ENCODE measurements at places on chromosomes 7 and 10.

- DNase-seq, result no peak
Observed at GRCh38 chr7:88760136-88760515, 626 bp downstream of the ZNF804B start.

DNA sequence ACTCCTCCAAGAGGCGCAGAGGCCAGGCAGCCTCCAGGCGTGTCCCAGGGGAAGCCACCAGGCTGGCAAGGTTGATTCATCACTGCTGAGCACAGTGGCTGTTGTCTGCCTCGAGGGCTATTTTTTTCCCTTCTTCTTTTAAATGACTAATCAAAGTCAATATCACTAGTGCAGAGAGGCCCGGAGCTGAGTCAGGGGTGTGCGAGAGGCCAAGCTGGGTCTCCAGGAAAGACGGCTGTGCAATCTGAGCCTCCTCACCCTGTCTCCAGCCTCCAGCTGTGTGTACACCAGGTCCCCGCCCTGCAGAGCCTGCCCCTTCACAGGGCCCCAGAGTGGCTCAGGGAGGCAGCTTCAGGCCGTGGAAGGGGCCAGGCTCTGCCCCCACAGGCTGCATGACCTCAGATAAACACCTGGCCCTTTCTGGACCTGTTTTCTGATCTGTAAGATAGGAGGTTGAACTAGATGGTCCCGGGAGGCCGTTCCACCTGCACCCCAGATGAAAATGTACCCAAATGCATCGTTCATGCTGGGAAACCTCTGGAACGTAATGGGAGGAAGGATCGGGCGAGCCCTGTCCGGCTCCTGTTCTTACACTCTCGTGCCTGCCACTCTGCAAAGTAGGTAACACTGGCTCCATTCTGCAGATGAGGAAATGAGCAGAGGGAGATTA is 3.7 kb downstream of the STX1A start:
- no peak for DNase-seq

- no peak for DNase-seq
Observed at GRCh38 chr7:75966190-75966961, 28.0 kb downstream of the TMEM120A start.

DNA sequence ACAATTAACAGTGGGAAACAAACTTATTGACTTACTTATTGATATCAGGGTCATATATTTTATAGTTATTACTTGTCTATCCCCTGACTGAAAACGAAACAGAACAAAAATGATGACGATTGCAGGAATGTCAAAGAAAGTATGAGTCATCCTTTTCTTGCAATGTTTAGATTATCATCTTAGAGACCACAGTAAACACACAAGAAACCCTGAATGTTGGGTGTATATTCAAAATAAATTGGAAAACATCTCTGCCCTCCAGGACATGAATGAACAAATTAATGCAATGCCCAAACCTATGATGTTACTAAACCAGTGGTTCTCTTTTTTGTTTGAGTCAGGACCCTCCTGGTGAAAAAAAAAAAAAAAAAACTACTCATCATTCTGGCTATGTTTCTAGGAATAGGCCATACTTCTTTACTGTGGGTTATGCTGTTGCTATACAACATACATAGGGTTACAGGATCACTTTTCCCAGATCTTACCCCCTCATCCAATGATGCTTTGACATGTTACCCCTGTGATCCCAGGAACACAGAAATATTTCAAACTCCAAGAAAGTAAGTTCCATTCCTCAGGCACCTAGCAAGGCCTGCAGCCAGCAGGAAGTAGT is 623.4 kb upstream of the IGFBP3 start:
- no peak for DNase-seq

- DNase-seq, result no peak
Observed at GRCh38 chr7:48296966-48297365, 125.7 kb downstream of the ABCA13 start.

- DNase-seq, result no peak
Observed at GRCh38 chr7:137453356-137453755, 109.8 kb upstream of the PTN start.

GRCh38 chr7:70619130-70619529 is 512.8 kb upstream of the GALNT17 start:
- DNase-seq, result no peak

DNA sequence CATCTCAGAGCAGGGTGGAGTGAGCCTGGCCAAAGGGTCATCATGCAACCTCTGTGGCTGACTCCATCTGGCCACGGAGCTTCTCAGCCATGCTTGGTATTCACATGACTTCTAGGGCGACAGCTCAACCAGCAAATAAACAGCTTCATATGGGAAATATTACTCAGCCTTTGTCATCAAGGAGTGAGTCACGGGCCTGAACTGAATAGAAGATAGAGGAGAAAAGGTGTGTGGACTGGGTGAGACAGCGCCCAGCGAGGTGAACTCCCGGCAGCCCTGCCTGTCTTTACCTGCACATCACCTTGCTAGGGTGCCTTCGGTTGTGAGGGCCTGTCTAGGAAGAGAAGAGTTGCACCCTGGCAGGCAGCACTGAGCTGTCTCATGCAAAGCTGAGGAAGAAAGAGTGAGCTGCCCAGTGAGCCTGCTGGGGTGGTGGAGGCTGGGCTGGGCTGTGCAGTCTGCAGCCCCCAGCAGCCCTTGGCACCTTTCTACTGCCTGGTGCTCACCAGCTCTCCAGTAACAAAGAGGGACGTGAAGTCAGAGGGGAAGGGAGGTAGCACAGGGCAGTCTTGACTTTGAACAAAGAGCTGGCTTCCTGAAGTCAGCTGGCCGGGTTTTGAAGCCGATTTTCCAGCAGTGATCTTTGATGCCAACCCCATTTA is 114.2 kb downstream of the EGFR start:
- no peak for DNase-seq

DNA sequence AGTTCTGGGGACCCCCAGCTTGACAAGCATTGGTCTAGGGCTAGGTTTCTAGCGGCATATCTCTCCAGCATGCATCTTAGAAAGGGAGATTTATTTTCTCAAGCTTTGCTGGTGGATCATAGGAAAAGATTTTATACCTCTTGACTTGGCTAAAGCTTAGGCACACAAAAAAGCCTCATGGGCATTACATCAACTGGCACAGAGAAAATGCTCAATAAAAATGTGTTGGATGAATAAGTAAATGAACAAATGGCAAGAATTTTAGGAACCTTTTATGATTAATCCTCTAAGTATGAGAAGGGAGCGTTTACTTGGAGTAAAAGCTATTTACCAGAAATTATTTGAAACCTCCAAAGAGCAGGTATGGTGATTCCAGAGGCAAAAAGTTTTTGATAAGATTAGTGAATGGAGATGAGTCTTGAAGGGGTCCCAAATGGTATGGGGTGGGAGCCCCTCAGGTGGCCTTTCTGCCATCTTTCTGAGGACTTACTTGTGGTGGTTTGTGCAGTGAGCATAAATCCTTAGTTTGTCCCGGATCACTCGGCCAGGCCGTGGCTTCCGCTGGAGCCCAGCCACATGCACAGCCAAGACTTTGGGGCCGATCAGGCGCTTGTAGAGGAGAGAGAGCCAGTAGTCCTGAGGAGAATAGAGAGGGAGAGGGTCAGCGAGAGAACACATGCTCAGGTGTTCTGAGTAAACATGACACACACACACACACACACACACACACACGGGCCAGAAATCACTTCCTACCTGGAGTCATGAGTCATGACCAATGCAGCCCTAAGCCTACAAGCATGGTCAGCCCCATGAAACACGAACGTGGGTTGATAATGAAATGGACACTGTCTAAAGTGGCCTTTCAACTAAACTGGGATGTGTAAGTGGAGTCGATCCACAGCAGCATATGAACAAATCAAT is 43.1 kb upstream of the HPS1 start:
- no peak for DNase-seq

DNA sequence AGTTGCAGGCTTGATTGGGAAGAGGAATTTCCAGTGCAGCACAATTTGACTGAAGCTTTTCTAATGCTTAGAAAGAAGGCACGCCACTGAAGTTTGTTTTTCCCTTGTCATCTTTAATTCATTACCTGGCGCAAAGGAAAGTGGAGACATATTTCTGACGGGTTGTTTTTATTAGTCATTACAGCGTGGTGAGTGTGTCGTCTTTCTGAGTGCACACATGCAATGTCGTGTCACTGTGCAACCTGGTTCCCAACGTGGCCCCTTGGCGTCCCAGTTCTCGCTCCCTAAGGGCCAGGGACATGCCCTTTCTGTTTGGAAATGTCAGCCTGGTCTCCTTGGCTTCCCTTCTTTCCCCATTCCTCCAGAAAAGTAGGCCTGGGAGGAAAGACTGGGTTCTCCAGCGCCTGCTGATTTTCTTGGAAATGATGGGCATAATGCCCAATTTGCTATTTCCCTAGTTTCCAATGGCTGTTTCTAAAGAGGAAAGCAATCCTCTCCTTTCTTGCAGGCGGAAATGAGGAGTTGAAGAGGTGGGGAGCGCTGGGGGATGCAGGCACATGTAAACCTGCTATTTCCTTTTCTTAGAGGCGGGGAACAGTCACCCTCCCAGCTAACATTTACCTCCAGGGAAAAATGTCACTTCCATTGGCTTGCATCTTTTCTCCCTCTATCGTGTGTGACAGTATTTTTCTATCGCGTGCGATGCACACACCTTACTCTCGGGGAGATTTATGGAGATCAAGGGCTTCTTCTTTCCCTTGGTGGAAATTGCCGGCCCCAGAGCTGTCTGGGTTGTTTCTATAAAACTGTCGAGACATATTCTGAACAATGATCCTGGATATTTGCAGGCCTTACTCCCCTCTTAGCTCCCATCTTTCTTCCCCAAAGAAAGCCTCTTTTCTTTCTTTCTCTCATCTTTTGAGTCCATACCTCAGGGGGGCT is 249.8 kb downstream of the ARHGAP12 start:
- DNase-seq, result no peak

- DNase-seq, result peak; percentile 26
Observed at GRCh38 chr7:157875230-157876179, 538.7 kb downstream of the DNAJB6 start.

DNA sequence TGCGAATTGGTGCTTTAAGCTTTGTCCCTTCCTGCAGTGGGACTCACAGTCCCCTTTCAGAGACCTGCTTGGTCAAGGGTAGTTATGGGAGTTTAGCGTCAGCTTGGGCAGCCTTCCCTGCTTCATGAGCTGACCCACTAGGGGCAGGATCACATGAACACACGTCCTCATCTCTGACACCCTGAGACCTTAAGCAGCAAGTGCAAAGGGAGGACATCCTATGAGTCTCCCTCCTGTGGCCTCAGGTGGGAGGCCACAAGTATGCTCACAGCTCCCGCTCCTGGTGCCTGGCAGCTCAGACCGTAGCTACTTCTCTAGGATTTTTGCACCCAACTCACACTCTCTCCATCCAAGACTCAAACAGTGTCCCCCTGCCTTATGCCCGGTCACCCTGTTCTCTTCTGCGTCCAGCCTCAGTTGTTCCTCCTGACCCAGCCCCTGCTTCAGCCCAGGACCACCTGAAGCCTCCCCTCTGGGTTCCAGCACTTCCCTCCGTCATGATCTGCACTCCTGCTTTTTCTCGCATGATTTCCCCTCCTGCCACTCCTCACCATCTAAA is 136.6 kb upstream of the FAM20C start:
- DNase-seq, result no peak

GRCh38 chr7:88399036-88399435 is 92.3 kb upstream of the STEAP4 start:
- no peak for DNase-seq

- DNase-seq, result no peak
Observed at GRCh38 chr7:44735403-44736165, 13.1 kb upstream of the ZMIZ2 start.

DNA sequence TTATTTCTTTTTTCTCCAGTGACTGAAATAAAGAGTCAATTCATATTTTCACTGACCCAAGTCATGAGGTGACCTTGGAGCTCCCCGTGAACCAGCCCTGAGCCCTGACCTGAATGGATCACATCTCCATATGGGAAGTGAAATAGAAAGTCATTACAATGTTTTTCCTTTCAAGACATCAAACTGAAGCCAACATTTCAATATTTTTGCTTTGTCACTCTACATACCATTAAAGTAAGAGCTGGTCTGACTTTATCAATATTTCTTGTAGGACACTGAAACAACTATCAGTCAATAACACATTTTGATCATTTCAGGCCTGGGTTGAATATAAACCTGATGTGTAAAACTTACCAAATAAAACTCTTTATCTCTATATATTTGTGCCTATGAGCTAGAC is 249.8 kb upstream of the PHF14 start:
- no peak for DNase-seq

GRCh38 chr10:70328967-70329366 is 45.2 kb upstream of the NPFFR1 start:
- no peak for DNase-seq

GRCh38 chr10:31157123-31158010 is 125.7 kb upstream of the ZNF438 start:
- DNase-seq, result no peak

DNA sequence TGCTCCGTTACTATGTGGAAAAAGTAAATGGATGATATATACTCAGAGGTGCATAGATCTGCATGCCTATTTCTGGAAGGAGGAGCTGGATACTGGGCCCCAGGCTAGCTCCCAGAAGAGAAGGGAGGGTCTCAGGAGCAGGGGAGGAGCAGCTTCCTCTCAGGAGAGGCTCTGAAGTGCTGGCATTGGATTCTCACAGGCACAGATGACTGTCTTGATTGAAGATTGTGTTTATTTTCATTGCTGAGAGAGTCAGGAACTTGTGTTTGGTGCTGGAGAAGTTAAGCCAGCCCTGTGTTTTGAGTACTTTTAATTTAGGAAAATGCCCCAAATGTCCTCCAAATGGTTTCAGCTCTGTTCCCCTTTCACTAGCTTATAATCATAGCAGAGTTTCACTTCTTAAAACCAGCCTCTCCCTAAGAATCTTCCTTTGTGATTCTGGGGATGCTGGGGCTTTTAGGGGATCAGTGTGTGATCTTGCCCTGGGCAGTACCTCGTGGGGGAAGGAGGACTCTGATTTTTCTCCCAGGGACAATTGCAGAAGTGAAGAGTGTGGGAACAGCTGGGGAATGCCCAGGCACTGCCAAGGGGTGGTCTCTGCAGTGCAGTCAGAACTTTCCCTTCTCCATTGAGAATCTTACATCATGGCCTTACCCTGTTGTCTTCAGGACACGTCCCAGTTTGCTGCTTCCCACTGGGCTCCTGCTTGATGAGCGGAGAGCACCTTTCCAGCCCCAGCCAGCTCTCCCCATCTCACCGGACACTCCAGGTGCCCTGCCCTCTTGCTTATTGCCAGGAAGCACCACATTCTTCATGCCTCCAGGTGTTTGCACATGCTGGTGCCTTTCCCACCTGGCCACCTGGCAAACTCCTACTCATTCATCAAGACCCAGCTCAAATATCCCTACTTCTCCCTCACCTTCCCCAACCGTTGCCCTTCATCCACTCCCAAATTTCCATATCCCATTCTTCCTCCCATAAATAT is 102.8 kb downstream of the ARHGAP22 start:
- no peak for DNase-seq

GRCh38 chr7:31340051-31340450 is 475 bp downstream of the NEUROD6 start:
- DNase-seq, result no peak

DNA sequence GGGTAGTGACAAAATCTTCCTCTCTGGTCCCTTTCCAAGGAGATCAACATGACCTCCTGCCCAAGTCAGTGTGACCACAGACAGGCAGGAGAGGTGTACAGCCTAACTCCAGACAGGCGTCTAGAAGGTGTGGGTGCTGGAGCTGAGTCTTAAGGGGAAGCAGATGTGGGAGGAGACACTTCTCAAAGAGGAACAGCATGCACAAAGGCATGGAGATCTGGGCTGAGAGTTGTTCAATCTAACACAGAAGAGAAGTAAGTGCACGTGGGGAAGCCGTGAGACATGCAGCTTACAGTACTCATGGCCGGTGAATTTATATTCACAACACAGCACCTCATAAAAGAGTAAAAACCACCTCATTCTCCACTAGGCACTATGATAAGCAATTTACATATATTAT is 23.8 kb upstream of the GSDME start:
- no peak for DNase-seq

- DNase-seq, result no peak
Observed at GRCh38 chr10:5269791-5270190, 73.2 kb downstream of the AKR1C4 start.
